DMS 273 treated with DMSO at 0.1 percent for 48 hours (cell line): ENCODE measurements at places on chromosomes 1 and 21.

DNA sequence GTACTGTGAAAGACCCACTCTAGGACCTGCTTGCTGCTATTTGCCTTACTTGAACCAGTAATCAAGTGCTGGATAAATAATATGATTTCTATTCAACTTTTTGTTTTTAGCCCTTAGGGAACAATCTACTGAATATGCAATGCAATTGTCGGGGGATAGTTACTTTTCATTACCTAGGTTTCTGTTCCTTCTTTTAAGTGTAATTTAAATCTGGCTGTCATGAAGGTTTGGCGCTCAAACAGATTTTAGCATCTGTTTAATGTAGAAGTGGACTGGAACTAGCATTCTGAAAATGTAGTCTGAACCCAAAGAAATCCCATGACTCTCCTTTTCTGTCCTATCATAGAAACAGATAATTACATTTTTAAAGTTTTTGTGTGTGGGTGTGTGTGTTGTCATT lies 4.8 kb downstream of the MGST3 start:
- DNase-seq, result no peak

DNA sequence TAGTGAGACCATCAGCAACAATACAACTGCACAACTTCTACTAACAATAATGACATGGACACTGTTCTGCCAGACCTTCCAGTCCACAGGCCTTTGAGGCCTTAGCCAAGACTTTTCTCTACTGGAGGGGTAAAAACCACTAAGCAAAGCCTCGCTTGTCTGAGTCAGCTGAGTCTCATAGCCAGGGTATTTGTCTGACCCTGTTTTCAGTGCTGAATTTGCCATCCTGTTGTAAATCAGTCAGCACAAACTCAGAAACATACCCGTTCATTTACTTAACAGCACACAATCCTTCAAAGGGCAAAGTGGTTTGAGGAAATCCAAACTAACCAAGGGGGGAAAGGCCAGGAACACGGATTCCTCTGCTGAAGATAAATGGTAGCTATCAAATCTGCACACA lies 537.8 kb downstream of the SMYD3 start:
- DNase-seq, result no peak

GRCh38 chr1:232472485-232473041 lies 157.4 kb downstream of the SIPA1L2 start:
- no peak for DNase-seq

DNA sequence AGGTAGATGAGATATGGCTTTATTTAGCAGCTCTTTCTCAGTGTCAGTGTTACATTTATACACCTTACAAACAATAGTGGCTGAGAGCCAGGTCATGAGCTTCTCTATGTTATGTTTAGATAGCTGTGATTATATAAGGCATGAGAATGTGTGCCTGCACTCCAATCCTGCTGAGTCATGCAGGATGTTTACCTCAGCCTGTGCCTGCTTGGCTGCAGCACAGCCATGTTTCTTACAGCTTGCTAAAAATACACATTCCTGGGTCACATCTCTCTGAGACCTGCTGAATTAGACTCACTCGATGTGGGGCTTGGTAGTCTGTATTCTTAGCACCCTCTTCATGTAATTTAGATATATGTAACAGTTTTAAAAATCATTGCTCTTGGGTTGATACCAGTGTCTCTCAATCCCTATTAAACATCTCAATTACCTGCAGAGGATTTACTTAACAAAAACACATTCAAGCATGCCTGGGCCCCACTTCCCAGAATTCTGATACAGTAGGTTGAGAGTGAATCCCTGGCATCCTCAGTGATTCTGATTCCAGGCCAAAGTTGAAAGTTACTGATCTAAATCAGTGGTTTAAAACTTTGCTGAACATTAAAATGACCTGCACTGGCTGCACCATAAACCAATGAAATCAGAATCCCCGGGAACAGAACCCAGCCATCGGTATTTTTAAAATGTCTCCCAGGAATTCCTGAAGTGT lies 107.5 kb downstream of the GDAP2 start:
- no peak for DNase-seq

DNA sequence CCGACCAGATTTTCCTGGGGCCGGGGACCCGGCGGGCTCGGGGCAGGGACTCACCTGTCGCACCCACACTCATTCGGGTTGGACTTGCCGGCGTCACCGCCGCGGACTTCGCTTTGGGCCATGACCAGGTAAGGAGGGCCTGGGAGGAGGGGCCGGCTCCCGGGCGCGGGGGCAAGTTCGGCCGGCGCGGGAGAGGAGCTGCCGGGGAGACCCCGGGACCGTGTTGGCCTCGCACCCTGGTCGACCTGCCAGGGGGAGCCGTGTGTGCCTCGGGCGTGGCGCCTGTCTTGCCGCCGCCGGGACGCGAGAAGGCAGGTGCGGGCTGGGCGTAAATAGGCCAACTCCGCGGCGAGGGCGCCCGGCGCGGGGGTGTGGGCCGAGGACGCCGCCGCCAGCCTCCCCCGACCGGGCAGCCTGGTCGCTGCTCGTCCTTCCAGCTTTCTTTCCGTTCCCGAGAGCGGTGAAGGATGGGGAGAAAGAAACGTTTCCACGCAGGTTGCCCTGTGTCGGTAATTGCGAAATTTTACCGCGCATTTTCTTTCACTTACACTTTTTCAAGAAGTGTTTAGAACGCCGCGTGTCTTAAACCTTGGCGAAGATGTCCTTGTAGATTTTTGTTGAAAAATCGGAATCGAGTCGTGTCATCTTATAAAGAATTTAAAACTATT lies 558 bp downstream of the USP1 start:
- no peak for DNase-seq

DNA sequence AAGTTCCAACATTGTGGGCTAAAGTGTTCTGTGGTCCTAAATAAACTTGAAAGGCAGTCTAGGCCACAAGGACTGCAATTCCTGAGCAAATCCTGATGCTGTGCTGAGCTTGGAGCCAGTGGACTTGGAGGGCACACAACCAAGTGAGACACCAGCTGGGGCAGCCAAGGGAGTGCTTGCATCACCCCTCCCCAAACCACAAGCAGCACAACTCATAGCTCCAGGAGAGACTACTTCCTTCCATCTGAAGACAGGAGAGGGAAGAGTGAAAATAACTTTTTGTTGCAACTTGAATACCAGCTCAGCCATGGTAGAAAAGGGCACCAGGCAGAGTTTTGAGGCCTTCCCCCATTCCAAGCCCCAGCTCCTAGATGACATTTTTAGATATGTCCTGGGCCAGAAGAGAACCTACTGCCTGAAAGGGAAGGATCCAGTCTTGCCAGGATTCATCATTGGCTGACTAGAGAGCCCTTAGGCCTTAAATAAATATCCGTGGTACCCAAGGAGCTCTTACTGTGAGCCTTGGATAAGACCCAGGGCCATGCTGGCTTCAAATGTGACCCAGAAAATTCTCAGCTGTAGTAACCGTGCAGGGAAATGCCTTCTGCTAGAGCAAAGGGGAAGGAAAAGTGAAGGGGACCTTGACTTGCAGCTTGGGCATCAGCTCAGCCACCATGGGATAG lies 35.4 kb upstream of the LRRC8B start:
- DNase-seq, result no peak

- DNase-seq, result no peak
Observed at GRCh38 chr1:95230256-95230655, 3.8 kb upstream of the RWDD3 start.

DNA sequence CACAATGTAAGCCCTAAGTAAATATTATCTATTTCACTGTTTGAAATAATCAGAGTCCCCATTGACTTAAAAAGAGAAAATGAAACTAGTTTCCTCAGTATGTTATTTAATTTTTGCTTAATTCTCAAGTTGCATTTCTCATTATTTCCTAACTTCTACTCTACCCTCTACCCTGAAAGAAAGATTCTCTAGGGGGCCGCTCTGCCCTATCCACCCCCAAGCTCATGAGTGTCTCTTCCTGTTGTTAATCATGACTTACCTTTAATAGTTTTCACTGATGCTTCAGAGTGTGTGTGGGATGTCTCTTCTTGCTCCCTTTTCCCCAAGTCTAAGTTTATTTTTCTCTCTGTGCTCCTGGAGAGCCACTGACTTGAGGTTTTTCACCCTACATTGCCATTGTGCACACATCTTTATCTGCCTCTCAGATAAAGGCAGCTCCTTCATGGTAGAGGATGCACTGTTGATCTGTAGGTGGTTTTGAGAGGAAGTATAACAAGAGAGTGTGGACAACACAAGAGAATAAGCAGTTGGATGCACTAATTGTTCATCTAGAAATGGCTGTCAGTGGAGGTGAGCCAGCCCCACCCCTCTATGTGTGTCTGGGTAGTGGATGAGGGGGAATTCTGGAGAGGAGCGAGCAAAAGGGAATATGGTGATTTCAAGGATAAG lies 261.7 kb downstream of the CHRM3 start:
- DNase-seq, result no peak

DNA sequence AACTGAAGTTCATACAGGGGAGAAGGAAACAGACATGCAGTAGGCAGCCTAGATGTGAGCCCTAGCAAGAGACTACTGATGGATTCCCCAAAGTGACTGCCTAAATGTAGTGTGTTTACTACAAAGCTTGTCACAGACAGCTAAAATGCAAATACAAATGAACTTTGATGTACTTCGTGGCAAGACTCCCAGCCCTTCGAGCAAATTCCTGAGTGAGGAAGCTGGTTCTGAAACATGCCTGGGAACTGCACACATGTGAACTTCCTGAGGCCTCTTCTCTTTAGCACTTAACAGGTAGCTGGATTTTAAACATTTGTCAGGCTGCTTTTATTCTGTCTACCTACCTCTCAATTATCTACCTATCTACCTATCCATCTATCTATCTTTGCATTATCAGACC lies 6.7 kb upstream of the IRF2BP2 start:
- DNase-seq, result no peak

- DNase-seq, result no peak
Observed at GRCh38 chr1:17561561-17561985, 22.1 kb downstream of the ARHGEF10L start.

DNA sequence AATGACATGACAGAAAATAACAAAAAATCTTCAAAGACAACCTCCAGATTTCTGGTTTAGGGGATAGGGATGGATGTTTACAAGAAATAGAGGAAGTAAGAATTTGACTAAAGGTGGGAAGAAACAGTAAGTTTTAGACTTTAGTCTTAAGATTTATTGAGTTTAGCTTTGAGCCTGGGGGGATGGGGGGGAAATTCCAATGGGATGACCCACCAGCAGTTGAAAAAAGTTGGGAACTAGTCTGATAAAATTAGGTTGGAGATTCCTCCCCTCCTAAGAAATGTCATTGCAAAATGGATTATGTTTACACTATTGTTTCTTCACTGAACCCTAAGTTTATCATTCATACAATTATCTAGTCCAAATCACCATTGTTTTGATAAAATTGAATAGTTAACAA lies 28.4 kb downstream of the WDR26 start:
- DNase-seq, result no peak

- DNase-seq, result no peak
Observed at GRCh38 chr1:234132795-234133194, 228.3 kb downstream of the SLC35F3 start.

DNA sequence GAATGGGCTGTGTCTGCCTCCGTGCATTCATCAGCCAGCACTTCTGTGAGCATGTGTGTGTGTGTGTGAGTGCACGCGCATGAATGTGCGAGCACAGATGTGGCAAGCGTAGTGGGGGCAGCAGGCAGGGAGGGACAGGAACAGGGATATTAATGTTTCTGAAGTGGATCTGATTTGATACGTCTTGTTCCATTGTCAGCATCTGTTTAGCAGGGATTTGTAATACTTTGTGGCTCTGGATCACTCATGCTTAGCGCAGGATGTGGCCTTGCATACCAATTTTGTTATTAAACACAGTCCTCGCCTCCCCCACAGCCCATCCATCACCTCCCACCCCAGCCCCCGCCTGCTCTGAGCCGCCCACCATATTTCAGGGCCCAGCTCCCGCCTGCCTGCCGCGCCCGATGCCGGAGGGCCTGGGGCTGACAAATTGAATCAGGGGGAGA lies 52.4 kb downstream of the TMEM53 start:
- DNase-seq, result no peak

DNA sequence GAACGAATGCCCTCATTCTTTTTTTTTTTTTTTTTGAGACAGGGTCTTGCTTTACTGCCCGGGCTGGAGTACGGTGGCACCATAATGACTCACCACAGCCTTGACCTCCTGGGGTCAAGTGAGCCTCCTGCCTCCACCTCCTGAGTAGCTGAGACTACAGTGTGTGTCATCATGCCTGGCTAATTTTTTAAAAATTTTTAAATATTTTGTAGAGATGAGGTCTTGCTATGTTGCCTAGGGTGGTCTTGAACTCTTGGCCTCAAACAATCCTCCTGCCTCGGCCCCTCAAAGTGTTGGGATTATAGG lies 69.4 kb downstream of the ALG14 start:
- no peak for DNase-seq

GRCh38 chr1:58890113-58890512 lies 106.3 kb upstream of the JUN start:
- no peak for DNase-seq

GRCh38 chr21:37886120-37886519 lies 30.1 kb downstream of the KCNJ6 start:
- no peak for DNase-seq

DNA sequence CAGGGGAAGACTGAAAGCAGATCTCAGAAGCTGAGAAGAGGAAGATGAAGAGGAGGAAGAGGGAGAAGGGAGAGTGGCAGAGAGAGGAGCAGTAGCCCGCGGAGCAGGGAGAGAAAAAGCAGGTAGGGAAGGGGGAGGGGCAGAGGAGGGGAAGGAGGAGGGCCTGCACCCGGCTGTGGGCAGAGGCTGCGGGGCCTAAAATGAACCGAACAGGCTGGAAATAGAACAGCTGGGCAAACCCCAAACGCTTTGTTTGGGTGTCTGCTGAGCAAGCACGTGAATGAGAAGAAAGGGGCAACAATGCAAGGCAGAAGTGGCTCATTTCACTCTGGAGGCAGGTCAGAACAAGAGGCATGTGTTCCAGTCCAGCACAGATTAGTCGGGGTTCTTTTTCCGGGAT lies 33.5 kb downstream of the KCNC4 start:
- DNase-seq, result no peak

- no peak for DNase-seq
Observed at GRCh38 chr1:19495000-19495656, 9.8 kb upstream of the CAPZB start.

DNA sequence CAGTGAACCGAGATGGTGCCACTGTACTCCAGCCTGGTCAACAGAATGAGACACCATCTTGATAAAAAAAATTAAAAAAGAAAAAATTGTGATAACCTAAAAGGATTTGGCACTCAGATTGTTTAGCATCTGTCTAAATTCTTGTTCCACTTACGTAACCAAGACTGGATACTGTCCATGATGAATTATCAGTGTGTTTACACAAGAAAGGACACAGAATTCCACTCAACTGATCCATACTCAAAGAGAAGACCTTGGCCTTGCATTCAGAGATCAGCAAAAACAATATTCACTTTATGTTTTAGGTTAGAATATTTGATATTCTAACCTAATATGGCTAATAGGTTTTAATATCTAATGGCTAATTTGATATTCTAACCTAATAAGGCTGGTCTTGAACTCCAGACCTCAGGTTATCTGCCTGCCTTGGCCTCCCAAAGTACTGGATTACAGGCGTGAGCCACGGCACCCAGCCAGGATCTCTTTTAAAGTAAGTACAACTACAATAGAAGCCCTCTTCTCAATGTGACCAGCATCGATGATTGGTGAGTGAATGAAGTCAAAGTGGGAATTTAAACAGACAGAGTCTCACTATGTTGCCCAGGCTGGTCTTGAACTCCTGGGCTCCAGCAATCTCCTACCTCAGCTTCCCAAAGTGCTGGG lies 43.1 kb upstream of the COX20 start:
- no peak for DNase-seq
